ENCODE measurements at places on chromosomes 7 and 10.

DNA sequence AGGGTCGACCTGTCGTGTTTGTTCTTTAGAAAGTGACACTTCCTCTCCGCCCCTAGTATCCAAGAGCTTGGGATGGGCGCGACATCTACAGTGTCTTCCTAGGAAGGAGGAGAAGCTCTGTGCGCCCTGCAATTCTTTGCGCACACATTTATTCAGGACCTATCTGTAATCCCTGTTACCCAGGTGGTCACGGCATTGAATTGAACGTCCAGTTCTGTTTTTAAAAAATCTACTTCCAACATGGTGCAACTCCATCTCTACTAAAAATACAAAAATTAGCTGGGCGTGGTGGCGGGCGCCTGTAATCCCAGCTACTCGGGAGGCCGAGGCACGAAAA lies 606 bp upstream of the LAMB1 start:
- no peak for DNase-seq

DNA sequence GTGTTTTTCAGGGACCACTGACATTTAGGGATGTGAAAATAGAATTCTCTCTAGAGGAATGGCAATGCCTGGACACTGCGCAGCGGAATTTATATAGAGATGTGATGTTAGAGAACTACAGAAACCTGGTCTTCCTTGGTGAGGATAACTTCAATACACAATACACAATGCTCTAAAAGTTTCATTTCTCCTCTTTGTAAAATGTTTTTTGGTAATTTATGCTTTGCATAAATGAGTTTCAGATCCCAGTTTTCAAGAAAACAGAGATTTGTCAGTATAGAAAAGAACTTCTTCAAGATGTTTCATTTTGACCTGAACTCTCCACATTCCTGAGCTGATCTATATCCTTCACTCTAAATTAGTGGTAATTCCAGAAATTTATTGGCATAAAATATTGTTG lies 14.2 kb downstream of the ZNF92 start:
- DNase-seq: no peak

DNA sequence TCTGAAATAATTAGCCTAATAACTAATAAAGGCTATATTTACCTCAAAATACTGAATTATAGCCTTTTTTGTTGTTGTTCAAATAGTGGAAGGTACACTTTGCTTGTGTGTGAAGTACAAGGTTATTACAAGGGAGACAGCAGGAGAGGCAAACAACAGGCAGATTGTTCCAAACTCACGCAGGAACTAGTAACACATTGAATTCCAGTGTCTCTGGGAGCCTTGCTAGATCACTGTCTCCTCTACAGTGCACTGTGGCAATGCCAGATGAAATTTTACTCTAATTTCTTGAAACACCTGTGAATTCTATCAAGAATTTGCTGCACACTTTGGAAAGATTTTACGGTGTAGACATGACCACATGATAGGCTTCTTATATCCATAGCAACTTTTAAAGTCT lies 112.6 kb downstream of the MDFIC start:
- no peak for DNase-seq

- no peak for DNase-seq
Observed at GRCh38 chr10:115866174-115866573, 406.8 kb downstream of the GFRA1 start.

DNA sequence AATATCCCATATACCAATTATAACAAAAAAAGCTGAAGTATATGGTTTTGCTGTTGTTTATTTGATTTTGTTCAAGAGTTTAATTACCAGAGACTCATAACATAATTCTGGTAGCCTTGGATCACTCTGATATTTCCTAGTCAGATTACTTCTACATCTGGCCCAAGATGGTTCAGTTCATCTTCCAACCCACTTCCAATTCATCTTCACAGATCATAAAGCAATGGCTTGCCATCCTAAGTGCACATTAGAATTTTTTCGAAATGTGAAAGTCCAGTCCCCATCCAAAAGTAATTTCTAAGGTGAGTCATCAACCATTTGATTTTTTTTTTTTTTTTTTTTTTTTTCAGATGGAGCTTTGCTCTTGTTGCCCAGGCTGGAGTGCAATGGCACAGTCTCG lies 8.0 kb upstream of the HIBADH start:
- no peak for DNase-seq

- DNase-seq: no peak
Observed at GRCh38 chr7:148507787-148508186, 82.8 kb upstream of the C7orf33 start.
